ENCODE measurements at places on chromosomes 3 and 15.

DNA sequence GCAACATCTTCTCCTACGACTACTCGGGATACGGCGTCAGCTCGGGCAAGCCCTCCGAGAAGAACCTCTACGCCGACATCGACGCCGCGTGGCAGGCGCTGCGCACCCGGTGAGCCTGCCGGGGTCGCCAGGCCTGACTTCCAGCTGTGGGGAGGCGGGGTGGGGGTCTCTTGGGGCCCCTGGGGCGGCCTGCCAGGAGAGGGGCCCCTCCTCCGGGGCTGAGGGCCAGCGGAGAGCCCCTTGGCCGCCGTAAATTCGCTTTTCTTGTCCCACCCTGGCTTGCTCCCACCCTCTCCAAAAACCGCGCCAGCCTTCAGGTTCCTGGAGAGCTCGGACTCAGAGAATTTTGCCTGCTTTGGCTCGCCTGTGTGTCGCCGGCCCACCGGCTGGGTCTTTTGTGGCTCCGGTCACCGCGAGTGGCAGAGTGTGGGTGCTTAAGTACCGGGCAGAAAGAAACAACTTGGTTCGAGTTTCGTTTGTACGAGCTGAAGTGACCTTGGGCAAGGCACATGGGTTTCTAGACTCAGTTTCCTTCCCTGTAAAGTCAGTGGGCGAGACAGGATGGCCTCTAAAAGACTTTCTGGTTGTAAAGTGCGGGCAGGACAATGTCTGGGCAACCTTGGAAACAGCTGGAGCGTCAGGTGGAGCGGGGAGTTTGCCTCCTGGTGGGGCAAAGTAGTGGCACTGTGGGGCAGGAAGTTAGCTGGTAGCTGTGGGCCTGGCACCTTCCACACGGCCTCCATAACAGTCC, 976 bp downstream of the ABHD17C start:
- no peak for DNase-seq

- DNase-seq = no peak
Measured at GRCh38 chr15:78726870-78727551, 84.3 kb downstream of the ADAMTS7 start.

- DNase-seq = no peak
Measured at GRCh38 chr3:36926292-36926897, 18.5 kb downstream of the TRANK1 start.

GRCh38 chr3:149588909-149589308, 68.9 kb downstream of the WWTR1 start:
- DNase-seq = no peak

GRCh38 chr3:3589715-3590130, 209.5 kb upstream of the LRRN1 start:
- no peak for DNase-seq

GRCh38 chr15:51144021-51144532, 49.4 kb upstream of the TNFAIP8L3 start:
- no peak for DNase-seq

DNA sequence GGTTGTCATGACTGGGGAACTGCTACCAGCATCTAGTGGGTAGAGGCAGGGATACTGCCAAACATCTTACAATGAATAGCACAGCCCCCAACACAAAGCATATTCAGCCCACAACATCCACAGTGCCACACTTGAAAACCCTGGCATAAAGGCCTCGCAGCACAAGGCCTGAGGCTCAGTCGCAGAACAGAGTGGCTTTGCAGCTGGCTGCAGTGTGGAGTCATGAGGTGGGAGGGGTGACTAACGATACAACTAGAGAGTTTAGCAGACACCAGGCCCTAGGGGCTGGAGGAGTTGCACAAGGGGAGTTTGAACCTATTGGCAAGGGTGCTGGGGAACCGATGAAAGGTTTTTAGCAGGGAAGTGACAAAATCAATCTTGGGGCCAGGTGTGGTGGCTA, 32.1 kb downstream of the GRK7 start:
- no peak for DNase-seq

DNA sequence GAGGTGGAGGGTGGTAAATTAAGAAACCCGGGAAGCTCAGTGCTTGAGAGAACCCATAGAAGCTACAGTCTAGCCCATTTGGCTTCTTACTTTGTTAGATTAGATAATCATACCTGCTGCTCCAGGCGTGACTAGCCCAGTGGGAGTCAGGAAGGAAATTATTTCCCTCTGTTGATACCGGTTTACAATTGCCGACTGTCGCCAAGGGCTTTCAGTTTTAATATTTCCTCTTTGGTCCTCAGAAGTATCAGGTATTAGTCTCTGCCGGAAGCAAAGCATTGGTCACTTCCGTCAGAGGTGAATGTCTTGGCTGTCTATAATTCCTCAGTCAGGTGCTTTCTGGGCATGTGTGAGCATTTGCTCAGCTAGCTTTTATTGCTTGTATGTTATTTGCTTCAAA, 75.2 kb downstream of the LPP start:
- DNase-seq = no peak

GRCh38 chr15:97755726-97756125, 204.8 kb upstream of the ARRDC4 start:
- no peak for DNase-seq

GRCh38 chr3:85161544-85161943, 202.8 kb downstream of the CADM2 start:
- no peak for DNase-seq

- no peak for DNase-seq
Measured at GRCh38 chr15:91874992-91875660, 21.6 kb downstream of the SLCO3A1 start.

DNA sequence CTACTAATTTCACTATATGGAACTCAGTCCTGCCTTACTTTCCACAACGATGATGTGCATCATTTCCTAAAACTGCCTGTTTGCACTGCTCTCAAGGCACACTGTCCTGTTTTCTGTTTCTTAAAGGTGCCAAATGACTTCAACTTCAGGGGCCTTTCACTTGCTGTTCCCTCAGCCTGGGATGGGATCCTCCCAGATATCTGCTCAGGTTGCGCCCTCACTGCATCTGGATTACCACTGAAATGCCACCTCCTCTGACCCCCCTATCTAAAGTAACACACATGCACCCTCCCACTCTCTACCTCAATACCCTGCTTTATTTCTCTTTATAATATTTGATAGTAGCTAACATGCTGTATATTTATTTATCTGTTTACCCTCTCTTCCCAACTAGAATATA, 123.8 kb upstream of the CMC1 start:
- DNase-seq = no peak

DNA sequence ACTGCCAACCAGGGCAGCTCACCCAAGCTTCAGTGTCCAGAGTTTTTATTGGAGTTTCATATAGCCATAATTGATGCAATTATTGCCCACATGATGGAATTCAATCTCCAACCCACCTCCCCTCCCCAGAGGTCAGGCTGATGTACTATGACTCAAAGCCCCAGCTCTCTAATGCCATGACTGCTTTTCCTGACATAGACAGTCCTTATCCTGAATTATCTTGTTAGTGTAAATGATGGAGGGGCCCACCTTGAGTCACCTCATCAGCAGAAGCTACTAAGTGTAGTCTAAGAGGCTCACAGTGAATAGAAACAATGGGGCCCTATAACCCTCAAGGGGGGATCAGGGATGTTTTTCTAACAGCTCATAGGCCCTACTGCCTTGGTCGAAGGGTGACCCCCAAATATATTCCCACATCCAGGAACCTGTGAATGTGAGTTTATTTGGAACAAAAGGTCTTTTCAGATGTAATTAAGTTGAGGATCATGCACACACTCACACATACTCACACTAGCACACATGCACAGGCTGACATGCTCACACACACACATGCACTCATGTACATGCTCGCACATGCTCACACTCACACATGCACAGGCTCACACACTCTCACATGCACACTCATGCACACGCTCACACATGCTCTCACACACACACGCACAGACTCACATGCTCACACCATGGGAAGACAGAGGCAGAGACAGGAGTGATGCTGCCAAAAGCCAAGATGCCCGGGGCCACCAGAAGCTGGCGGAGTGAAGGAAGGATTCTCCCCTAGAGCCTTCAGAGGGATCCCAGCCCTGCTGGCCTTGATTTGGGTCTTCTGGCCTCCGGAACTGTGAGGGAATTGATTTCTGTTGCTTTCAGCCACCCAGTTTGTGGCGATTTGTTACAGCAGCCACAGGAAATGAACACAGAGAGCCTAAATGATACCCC, 131.2 kb upstream of the SMAD3 start:
- DNase-seq = no peak

DNA sequence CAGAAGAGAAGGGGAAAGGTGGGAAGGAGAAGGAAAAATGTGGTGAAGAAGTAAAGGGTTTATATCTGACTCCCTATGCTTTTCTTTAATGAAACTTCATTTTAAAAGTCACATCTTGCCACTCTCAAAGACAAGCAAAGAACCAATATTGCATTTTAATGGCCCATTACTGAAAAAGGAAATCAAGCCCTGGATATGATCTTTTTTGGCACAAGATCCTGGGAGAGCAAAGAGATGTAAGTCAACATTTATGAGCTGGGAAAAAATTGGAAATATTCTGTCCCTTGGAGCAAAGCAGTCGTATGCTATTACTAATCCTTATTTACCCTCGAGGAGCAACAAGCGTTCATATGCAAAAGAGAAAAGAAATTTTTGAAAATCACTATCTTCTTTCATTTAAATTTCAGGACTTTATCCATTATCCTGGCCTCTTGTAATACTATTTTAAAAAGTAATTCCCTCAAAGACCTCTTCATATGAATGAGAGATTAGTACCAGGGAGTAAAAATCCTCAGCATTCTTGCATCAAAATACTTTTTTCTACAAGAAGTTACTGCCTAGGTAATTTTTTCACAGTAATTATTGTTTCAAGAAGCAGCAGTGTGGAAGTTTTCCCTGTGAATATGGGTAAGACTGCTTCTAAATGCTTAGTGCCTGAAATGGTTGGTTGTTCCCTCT, 435.3 kb upstream of the PDZRN3 start:
- no peak for DNase-seq

DNA sequence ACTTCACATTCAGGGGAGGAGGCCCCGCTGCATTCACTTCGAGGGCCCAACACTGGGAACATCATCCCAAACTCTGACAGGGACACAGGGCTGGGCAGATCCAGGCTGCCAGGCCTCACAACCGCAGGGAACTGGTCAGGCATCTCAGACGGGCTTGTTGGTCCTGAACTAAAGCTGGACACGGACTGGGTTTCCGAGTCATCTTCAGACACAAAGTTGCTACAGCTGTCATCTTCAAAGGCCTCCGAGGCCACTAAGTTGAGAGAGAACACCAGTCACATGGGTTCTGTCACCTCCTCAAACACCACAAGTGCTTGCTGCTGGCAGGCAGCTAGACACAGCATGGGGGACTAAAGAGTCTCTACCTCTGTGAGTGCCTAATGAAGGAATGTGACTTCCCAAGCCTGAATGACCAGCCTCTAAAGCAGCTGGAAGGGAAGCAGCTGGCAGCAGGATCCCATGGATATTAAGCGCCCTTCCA, 50.9 kb downstream of the CAPN7 start:
- no peak for DNase-seq
